ENCODE measurements at places on chromosomes 5 and 9.

GRCh38 chr9:81497091-81497490 is 192.3 kb downstream of the TLE1 start:
- no peak for DNase-seq

DNA sequence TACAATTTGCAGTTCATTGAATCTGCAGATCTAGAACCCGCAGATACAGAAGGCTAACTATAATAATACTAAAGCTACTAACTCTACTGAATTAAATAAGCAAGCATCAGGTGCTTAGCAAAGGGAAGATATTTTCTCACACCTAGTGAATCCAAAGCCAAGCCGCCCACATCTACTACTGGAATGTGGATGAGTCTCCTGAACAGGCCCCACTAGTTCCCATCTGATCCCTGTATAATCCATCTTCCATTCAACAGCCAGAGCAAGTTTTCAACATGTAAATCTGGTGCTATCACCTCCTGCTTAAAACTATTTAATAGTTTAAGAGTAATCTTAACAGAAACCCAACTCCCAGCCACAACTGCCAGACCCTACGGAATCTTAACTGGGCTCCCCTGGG is 18.9 kb downstream of the ARL15 start:
- DNase-seq = no peak

GRCh38 chr9:130179331-130179907 is 7.2 kb downstream of the NCS1 start:
- DNase-seq = no peak

- DNase-seq = no peak
These were observed 3.1 kb upstream of the BARX1 start for GRCh38 chr9:93958121-93958818.

GRCh38 chr5:61280761-61281427 is 51.2 kb upstream of the ZSWIM6 start:
- no peak for DNase-seq

GRCh38 chr9:130268521-130269211 is 3.1 kb downstream of the HMCN2 start:
- peak; percentile 67 for DNase-seq

- no peak for DNase-seq
These were observed 44.0 kb downstream of the NEURL1B start for GRCh38 chr5:172685091-172685490.

- DNase-seq = no peak
These were observed 165.5 kb upstream of the EDIL3 start for GRCh38 chr5:84550222-84550621.

GRCh38 chr9:7094576-7094975 is 336.8 kb downstream of the KDM4C start:
- DNase-seq = no peak

DNA sequence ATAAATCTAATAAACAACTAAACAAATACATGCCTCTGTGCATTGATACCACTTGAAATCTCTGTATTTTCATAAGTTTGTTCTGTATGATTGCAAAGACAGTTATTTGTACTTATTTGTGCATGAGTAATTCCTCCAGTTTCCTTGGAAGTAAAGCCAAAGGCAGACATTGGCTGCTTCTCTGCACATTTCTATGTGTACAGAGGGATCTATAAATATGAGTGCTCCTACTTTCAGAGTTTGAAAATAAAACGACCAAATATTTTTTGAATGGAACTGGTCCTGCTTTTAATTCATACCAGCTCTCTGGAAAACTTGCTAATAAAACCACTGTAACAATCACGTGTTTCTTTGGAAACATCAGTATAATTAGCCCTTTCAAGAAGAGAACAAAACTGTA is 306.5 kb downstream of the MAN2A1 start:
- no peak for DNase-seq

DNA sequence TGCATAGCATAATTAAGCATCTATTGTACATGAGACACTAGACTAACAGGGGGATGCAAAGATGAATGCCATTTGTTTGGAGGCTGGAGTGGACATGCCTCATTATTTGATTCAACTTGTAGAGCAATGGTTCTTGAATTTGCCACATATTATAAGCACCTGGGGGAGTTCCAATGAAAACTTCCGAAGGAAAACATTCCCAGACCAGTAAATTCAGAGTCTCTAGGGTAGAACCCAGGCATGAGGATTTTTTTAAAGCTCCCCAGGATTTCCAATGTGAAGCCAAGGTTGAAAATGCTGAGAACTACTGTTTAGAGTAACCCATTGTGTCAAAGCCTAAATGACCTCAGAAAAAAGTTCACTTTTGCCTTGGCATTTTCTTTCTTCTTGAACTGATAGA is 93.9 kb upstream of the ITGA1 start:
- DNase-seq = no peak

DNA sequence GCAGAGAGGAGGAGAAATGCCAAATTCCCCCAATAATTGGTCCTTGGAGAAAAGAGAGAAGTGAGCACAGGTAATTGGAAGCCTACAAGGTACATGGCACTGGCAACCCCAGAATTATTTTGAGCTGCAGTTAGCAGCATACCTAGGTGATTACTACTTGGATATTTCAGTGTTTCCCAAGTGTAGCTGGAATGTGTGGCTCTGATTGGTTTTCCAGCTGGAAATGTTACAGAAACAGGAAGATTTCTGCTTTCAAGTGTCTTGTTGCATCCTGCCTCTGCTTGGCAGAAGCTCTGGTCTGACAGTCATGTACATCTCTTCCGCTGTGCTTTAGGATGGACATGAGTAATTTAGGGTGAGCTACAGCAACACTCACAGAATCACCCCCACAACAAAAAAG is 262.1 kb downstream of the ENC1 start:
- no peak for DNase-seq

DNA sequence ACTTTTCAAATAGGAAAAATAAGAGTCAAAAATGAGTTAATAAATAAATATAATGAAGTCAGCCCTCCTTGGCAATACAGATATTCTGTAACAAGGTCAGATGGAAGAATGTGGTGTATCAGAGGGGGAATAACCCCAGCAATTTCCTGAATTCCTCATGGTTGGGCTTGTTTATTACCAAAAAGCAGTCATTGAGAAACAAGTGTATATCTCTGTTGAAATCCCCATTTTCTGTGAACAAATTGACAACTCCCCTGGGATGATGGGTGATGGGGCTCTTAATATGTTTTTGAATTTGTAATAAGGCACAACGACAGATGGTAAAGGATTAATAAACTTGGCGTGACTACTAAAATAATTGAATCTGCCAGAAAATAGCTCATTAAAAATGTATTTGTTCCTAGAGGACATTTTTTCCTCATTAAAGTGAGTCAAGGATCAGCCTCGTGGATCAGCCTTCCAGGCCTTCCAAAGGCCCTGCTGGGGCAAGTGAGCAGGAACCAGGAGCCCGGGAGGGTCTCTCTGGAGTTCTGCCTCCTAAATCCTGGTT is 34.2 kb downstream of the THBS4 start:
- peak; percentile 38 for DNase-seq

DNA sequence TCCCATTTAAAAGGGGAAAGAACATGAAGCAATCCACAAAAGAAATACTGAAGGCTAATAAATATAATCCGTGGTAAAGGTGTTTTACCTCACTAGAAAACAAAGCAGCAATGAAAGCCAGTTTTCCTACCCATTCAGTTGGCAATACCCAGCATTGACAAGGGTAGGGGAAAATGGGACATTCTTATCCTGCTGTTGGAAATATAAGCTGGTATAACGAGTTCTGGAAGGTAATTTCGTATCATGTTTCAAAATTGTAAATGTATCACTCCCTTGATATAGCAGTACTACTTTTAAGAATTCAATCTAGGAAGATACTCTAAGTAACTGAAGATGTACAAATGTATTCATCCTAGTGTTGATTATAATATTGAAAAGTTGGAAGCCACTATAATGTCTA is 22.9 kb upstream of the RALGPS1 start:
- DNase-seq = no peak
